ENCODE measurements at places on chromosomes 3 and 15.
A peak's percentile ranks its signal among the peaks of the same experiment; 100 is the strongest.

DNA sequence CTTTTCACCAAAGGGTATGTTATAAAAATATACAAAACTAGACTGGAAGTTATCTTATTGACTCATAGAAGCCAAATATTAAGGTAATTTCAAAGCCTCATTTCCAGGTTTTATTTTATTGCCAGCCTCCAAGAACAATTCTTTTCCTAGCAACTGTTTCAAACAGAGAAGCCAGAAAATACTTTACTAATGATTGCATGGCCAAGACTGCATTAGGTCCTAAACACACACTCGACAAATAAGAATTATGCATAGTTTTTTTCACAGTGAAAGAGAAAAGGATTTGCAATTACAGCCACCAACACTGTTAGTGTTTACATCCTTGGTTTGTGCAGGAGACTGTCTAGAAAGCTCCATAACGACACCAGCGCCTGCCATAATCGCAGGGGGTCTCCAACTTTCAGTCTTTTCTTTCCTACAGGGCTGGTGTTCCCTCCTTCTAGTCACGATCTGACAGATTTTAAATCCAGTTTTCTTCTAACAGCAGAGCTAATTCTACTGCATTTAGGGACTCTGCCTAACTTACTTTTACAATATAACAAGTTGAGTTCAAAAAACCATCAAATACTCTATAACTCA is 58.1 kb downstream of the CLASP2 start:
- DNase-seq = no peak

- no peak for DNase-seq
Measured at GRCh38 chr3:65138556-65138955, 450.8 kb upstream of the ADAMTS9 start.

- peak; percentile 70 for DNase-seq
Measured at GRCh38 chr15:100703032-100703578, 100.7 kb downstream of the ASB7 start.

DNA sequence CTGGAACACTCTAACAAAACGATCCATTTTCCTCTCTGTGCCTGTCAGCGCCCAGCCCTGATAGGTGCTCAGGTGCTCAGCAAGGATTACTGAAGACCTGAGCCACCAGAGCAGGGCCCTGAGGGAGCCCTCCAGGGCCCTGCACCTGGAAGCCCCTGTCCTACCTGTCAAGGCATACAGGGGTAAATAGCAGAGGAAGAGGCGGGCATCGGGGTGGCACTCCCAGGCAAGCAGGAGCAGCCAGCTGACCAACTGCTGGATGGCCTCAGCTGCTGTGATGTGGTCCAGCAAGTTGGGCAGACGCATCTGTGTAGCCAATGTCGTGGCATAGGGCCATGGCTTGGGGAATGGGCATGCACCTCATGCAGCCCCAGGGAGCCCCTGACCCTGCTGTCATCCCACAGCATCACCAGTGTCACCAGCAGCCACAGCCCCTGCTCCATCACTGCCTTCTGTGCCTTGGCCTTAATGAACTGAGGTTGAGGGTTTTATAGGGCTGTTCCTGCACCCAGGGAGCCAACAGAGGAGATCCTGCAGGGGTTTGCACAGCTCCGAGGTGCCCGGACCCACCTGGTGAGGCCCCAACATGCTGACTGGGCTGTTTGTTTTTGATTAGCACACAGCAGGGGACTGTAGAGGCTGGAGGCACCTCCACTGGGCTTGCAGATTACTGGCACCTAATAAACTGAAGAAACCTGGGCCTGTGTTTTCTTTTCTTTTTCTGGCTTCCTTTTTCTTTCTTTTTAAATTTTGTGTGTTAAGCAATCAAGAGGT is 7.9 kb upstream of the WDR6 start:
- DNase-seq = no peak

DNA sequence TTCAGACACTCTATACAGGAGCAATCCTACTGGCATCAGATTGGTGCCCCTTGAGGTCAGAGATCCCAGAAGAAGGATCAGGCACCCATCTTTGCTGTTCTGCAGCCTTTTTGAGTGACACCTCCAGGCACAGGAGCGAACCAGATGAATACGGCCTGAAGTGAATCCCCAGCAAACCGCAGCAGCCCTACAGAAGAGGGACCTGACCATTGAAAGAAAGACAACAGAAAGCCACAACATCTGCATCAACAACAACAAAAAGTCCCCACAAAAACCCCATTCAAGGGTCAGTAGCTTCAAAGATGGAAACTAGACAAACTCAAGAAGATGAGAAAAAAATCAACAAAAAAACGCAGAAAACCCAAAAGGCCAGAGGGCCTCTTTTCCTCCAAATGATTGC is 130.4 kb downstream of the PPM1L start:
- DNase-seq = no peak

- DNase-seq = no peak
Measured at GRCh38 chr3:16485395-16485992, 28.0 kb downstream of the RFTN1 start.

DNA sequence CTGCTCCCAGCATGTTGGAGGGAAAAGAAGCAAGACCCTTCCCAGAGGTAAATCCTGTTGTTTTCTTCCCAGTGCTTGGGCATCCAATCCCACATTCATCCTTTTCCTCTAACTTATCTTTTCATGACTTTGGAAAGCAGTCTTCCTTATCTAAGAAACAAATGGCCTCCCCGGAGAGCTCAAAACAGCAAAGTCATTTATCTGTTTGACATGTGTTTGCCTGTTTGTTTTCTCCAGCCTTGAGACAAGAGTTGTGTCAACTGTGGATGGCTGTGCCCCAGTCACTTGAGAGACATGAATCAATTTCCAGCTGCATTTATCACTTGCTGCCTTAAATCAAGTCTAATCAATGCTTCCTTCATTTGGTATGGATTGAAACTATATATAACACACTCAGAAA is 103.9 kb downstream of the SHQ1 start:
- no peak for DNase-seq

DNA sequence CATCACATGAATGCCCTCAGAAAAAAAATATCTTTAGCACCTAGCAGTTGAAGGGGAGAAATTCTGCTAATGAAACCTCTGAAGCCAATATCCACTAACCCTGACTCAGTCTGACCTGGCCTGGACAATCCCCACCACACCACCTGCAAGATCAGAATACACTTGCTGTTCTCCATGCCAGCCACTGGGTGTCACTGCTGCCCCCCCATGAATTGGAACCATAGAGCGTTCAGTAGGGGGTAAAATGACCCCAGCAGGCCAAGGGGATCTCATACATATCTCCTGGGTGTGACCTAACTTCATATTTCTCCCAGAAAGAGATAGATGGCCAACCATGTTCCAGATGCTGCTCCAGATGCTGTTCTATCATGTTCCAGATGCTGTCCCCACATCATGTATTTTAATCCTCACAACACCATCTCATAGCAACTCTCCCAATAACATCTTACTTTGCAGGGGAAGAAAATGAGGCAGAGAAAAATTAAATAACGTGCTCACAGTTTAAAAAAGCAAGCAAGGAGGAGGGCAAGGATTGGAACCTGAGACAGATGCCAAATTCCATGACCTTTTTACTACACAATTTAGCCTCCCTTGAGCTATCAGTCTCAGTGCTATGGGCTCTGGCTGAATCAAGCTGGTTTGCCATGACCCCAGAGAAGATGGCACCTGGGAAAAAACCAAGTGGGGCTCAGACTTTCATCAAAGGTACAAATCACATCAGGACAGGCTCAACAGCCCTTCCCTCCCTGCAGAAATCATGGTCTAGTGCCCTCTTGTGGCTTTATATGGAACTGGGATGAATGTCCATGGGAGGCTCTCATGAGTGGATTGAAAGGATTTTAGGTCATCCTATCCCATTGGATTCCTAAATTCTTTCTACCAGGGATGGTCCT is 12.4 kb downstream of the NTRK3 start:
- peak; percentile 50 for DNase-seq

- no peak for DNase-seq
Measured at GRCh38 chr3:5784690-5785089, 597.2 kb downstream of the EDEM1 start.

DNA sequence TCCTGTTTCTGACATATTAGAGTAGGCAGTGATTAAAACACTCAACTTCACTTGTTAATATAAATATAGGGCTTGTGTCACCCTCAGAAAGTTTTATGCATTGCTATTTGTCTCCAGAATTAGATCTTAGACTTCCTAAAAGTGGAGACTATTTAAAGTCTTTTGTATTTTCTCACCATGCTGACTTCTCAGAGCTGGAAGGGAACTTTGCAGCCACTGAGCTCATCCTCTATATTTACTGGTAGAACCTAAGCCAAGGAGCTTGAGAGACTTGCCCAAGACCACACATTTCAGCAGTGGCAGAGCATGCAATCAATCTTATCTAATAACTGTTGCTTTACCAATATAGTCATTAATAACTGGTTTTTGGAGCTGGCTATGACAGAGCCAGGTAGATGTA is 53.2 kb downstream of the STAC start:
- DNase-seq = no peak

Data from fibroblast of skin of scalp (primary cell).